NCI-H345 (cell line): ENCODE measurements at places on chromosomes 6 and 20.
A peak's percentile ranks its signal among the peaks of the same experiment; 100 is the strongest.

DNA sequence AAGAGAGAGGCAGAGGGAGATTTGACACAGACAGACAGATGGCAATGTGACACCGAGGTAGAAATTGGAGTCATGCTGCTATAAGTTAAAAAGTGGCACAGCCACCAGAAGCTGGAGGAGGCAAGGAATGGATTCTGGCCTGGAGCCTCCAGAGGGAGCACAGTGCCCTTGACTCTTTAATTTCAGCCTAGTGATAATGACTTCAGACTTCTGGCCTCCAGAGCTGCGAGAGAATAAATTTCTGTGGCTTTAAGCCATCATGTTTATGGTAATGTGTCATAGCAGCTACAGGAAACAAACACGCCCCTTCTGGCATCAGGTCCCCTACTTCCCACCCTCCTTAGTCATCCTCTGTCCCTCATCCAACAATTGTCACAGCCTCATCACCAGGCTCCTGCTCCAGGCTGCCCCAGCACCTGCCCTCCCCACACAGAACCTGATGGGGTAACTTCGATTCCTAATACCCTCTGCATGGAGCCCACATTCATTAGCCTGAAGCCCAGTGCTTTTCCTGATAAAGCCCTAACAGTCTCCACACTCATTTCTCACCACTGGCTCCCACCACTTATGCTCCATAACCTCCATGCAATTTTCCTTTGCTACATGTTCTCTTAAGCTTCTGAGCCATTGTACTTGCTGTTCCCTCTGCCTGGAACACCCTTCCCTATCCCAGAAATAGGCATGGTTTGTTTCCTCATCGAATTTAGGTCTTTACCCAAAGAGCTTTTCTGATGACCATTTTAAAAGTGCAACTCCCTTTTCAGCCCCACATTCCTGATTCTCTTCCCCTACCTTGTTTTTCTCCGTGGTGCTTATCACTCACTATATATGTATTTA lies 69.7 kb upstream of the TOX2 start:
- DNase-seq = peak; percentile 26

GRCh38 chr6:37187321-37188022 lies 17.5 kb downstream of the PIM1 start:
- DNase-seq = peak; percentile 7

- DNase-seq = no peak
Measured at GRCh38 chr20:57387945-57388371, 3.2 kb upstream of the RBM38 start.

- no peak for DNase-seq
Measured at GRCh38 chr20:61274326-61274725, 22.3 kb downstream of the CDH4 start.

DNA sequence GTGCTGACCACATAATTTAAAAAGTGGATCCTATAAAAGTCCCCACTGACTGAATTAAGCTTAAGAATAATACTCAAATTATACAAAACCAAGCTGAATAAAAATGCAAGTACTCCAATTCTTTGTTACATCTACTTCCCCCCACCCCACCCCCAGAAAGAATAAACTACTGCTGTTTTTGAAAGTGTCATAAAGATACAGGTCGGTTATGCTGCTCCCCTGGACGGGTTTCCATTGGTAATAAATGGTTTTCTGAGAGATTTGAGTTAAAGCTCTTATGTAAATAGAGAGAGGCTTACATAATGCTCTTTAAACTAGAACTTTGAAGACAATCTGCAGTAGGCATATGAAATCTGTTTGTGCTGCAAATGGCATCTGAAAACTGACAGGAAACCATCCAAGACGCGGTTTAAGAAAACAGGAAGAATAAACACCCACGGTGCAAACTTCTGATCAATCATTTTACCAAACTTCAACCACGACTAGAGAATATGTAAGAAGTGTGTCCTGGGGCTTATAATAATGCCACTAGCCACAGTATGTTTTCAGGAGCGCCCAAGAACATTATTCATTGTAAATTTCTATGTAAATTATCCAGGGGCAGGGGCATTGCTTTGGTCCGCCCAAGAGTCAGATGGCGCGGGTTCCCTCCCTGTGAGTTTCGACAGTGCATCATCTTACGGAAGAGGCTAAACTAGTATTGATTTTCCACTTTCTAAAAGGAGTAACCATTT lies 10.8 kb upstream of the POU3F2 start:
- no peak for DNase-seq

GRCh38 chr20:23048283-23049200 lies 930 bp downstream of the THBD start:
- peak; percentile 68 for DNase-seq

GRCh38 chr20:32941155-32941885 lies 62.9 kb downstream of the SUN5 start:
- no peak for DNase-seq

GRCh38 chr20:32336918-32337347 lies 21.2 kb upstream of the ASXL1 start:
- DNase-seq = no peak

- no peak for DNase-seq
Measured at GRCh38 chr6:142356201-142356883, 54.5 kb downstream of the ADGRG6 start.

DNA sequence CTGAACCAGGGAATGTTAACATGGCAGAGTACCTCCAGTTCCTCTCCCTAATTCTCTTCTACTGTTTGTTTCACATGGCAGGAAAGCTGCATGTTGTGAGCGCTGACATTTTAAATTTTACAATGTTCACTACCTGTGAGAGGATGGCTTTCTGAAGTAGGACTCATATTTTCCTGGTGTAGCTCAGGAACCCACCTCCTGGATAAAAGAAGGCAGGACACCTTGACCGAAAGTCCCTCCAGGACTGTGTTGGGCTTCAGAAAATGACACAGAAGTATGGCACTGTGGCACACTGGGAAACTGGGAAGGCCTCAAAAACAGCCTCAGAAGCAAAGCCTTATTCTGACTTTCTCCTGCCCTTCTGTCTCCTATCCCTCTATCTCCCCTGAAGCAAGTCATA lies 33.3 kb downstream of the PTPRK start:
- DNase-seq = no peak

DNA sequence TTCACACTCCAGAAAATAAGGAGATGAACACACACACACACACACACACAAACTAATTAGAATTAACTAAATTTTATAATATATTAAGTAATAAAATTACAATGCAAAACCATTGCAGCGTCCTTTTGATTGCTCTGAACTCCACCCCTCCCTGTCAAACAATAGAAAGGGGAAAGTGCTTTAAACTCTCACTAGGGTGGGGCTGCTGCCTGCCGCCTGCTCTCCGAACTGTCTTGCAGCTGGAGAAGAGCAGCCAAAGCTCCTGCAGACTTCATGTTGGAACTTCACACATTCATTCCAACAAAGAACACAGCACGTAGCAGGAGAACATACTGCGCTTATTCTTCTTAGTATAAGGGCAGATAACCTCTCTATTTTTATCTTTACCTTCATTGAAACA lies 83.2 kb downstream of the GCLC start:
- DNase-seq = peak; percentile 61

GRCh38 chr20:43442282-43442880 lies 15.3 kb upstream of the SRSF6 start:
- DNase-seq = no peak

DNA sequence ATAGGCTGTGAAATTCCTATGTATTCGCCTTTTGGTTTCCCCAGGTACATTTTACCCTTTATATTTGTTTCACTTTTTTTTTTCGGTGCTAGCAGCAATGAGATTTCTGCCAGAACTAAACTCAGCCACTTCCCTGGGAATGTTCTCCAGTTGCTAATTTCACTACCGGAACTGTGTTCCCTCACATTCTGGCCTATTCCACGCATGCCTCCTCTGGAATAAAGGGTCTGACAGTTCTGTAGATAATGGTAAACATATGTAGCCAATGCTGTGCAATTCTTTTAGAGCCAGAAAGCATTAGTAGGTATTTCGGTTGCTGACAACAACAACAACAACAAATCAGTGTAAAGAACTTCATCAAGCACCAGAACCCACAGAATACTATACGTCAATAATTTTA lies 96.1 kb upstream of the TBX18 start:
- DNase-seq = no peak

DNA sequence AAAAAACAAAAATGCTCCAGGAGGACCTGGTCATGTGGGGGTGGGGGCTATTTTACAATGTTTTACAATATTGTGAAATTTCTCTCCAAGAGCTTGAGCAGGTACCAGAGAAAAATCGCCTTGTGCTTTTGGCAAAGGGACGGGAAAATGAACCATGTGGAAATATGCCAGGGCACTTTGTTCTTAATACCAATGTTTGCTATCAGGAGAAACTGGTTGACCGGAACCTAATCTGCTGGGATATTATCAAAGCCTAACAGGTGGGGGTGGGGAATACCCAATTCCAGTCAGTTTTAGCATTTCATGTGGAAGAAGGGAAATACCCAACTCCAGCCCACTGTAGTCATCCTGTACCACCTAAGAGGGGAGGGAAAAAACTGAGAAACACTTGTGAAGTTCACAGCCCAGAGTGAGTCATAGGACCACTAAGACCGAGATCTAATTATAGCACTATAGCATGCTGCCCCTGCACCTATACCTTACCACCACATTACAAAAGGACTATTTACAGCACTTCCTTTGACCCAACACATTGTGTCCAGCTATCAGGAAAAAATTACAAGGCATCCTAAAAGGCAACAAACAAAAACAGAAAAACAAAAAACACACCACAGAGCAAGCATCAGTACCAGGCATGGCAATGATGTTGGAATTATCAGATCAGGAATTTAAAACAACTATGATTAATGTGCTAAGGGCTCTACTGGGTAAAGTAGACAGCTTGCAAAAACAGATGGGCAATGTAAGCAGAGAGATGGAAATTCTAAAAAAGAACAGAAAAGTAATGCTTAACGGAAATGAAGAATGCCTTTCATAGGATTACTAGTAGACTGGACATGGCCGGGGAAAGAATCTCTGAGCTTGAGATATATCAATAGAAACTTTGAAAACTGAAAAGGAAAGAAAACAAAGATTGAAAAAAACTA lies 84.1 kb upstream of the POPDC3 start:
- DNase-seq = no peak

DNA sequence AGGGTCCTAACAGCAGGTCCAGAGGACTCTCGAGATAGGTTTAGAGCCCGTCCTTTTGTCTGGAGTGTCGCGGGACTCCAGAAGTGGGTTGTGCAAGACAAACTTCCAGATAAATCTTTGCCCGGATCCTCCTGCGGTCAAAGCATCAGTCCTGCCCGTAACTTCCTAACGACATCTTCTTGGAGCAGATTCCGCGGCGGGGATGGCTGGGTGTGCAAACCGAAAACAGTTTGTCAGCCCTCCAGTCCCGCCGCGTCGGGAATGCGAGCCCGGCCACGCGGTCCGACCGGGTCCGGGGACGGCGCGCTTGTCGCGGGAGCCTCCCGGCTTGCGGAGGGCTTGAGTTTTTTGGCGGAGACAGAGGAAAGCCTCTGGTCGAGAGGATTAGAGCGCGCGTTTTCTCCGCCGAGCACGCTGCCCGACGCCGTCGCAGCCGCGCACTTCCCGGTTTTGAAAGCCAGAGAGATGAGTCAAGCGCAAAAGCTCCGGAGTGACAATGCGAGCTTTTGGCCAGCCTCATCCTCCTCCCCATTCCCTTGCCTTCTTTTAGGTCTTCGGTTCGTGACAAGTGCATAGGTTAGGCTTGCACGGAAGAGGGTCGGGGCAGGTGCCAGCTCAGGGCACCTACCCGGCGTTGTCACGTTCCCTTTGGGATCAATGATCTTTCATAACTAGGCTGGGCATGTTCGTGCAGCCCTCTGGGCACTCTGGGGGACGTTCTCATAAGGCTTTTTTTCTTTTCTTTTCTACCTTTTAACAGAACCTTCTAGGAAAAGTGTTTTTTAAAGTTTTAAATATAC lies 91.3 kb upstream of the PRDM1 start:
- peak; percentile 41 for DNase-seq

GRCh38 chr6:84766118-84766798 lies 1.9 kb upstream of the TBX18 start:
- no peak for DNase-seq

- no peak for DNase-seq
Measured at GRCh38 chr20:24033151-24033550, 44.6 kb upstream of the GGTLC1 start.

DNA sequence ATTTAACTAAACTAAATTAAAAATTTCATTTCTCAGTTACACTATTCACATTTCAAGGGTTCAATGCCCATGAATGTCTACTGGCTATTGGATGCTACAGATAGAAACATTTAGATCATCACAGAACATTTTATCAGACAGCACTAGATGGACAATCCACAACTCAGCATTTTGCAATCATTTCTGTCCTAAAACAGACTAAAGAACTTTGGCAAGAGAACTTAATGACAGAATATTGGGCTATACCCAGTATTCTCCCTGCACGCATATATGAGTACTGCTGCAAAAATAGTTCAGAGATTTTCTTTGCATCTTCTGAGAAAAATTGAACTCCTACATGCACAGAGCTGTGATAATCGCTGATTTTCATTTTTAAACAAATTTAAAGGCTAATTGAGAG lies 36.1 kb upstream of the FBXO30 start:
- DNase-seq = no peak

DNA sequence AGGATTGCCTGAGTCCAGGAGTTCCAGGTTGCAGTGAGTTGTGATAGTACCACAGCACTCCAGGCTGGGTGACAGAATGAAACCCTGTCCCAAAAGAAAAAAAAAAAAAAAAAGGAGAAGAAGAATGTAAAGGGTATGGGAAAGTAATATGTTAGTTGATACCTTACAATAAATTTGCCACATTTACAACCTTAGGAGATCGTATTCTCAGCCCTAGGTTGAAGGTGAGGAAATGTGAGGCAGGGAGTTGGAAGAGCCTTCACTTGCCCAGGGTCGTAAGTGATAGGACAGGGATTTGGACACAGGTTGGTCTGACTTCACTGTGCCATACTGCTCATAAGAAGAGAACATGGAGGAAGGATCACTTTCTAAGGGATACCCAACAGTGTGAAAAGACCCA lies 68.6 kb downstream of the BMP6 start:
- DNase-seq = no peak
